ENCODE measurements at places on chromosomes 12 and 14.

- no peak for DNase-seq
These were observed 92.0 kb downstream of the TTLL5 start for GRCh38 chr14:75752907-75753594.

GRCh38 chr14:60618241-60618640 is 31.0 kb downstream of the SIX1 start:
- DNase-seq = no peak

GRCh38 chr12:82359115-82359478 is 768 bp downstream of the METTL25 start:
- no peak for DNase-seq

GRCh38 chr14:68253160-68253780 is 433.7 kb downstream of the RAD51B start:
- no peak for DNase-seq

- DNase-seq = no peak
These were observed 192.7 kb downstream of the STXBP6 start for GRCh38 chr14:24857277-24857676.

DNA sequence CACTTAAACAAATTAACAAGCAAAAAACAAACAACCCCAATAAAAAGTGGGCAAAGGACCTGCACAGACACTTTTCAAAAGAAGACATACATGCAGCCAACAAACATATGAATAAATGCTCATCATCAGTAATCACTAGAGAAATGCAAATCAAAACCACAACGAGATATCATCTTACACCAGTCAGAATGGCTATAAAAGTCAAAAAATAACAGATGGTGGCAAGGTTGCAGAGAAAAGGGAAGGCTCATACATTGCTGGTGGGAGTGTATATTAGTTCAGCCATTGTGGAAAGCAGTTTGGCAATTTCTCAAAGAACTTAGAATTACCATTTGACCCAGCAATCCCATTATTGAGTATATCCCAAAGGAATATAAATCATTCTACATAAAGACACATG is 34.6 kb upstream of the NT5DC3 start:
- no peak for DNase-seq

GRCh38 chr12:8031872-8032241 is 659 bp upstream of the FOXJ2 start:
- no peak for DNase-seq

- no peak for DNase-seq
These were observed 78.9 kb downstream of the AKAP6 start for GRCh38 chr14:32408018-32408417.

DNA sequence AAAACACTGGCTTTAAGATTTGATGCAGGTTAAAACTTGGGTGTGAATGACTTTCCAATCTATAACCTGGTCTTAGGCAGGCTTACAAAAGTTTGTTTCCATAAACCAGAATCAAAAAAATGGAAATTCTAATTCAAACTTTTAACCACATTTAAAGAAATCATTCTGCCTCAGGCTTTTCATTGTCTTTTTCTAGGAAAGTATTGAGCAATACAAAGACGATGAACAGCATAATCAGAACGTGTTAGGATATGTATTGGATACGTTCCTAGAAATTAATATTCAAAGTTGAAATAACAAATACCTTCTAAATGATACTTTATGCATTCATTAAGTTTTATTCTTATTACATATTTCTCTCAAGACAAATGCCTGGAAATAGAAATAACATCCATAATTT is 172.9 kb downstream of the CEP128 start:
- DNase-seq = no peak

DNA sequence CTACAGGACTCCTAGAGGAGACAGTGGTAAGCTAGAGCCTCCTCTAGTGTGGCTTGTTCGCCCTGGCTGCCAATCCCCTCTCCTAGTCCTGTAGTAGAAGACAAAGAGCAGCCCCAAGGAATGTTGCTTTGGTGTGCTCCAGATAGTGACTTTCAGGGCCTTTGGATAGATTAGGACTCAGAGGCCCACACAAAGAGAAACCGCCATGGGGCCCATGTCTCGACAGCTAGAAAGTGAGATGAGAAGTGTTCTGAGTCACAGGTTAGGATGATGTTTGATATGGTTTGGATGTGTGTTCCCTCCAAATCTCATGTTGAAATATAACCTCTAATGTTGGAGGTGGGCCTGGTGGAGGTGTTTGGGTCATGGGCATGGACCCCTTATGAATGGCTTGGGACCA is 51.8 kb upstream of the JDP2 start:
- no peak for DNase-seq

GRCh38 chr12:47863467-47863866 is 41.3 kb downstream of the VDR start:
- DNase-seq = no peak
